ENCODE measurements at places on chromosomes 13 and 19.
A peak's percentile ranks its signal among the peaks of the same experiment; 100 is the strongest.

- no peak for DNase-seq
Measured at GRCh38 chr13:34144142-34144541, 326.2 kb downstream of the RFC3 start.

- DNase-seq, result peak; percentile 91
Measured at GRCh38 chr19:4343370-4344307, at the start of gene MPND. TSS of gene MPND (plus strand) at chr19:4343562. CDS start at chr19:4343594, 32 bp downstream.

GRCh38 chr19:21158523-21159135 lies 16.8 kb downstream of the ZNF431 start:
- DNase-seq, result no peak

GRCh38 chr19:4013886-4014540 lies 6.5 kb downstream of the PIAS4 start:
- DNase-seq, result no peak

- peak; percentile 60 for DNase-seq
Measured at GRCh38 chr19:3270902-3271301, 46.4 kb downstream of the CELF5 start.

- DNase-seq, result no peak
Measured at GRCh38 chr13:99636728-99637353, 135.6 kb downstream of the TM9SF2 start.

DNA sequence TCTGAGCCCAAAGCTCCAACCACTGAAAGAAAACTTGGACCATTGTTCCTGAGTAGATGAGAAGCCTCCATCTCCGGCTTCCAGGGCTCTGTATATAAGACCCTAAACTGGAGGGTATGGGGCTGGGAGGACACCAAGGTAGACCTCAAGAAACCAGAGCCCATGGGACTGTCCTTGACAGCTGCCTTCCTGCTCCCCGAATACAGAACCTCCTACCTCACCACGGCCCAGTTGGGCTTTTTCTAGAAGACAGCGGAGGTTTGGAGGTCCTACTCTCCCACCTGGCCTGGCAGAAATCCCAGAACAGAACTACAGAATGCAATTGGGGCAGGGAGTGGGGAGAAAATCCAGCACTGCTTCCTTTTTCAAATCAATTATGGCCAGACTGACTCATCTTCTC lies 177.3 kb upstream of the ZNF507 start:
- no peak for DNase-seq

GRCh38 chr19:33612928-33613619 lies 8.7 kb upstream of the CHST8 start:
- no peak for DNase-seq

GRCh38 chr19:47641891-47642485 lies 33.1 kb downstream of the BICRA start:
- DNase-seq, result no peak

DNA sequence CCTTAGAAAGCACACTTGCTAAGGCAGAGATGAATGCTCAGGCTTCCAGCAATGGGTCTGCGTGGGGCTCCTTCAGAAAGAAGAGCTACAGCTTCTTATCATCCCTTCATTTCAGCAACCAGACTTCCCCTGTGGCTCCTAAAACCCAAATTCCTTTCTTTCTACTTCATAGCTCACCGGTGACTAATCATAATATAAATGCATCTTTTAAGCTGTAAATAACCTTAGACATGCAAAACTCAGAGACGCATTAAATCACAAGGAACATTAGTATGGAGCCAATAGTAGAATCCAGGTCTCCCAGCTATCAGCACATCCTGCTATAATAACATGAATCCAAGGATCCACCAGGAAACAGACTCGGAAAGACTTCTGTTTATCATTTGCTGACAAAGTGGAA lies 375.6 kb downstream of the COG6 start:
- DNase-seq, result no peak

- no peak for DNase-seq
Measured at GRCh38 chr19:32316034-32316433, 29.4 kb upstream of the ZNF507 start.

GRCh38 chr13:103451656-103452055 lies 385.4 kb upstream of the SLC10A2 start:
- no peak for DNase-seq

GRCh38 chr19:5152767-5153532 lies 184.0 kb downstream of the KDM4B start:
- no peak for DNase-seq

DNA sequence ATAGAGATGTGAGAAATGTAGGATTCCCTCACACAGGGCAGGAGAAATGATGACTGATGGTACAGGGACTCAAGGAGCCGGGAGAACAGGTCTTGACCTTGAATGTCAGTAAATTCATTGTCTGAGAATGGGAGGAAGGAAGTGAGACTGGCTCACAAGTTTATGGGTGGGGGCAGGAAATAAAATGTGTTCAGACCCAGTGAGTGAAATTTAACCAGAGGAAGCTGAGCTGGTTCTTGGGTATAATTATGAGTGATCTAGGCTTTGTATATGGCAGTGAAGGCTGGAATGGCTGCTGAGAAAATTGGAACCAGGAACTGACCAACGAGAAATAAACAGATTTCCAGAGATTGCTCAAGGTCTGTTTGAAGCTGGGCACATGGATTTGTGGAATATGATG lies 6.3 kb upstream of the IGSF23 start:
- no peak for DNase-seq

DNA sequence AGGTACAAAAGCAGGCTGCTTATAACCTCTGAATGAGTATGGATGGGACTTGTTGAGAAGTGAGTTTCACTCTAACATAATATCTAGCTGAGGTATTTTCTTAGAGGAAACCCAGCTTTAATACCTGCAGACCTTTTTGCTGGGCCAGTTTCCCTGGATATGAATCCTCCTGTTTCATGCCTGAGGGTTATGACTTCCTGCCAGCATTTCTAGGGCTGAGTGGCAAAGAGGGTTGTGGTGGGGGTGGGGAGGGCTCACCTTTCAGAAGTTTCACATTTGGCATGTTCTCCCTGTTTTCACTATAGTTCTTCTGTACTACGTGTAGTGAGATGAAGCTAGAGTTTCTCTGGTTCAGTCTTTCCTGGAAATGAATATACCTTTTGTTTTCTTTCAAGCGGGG lies 73.7 kb downstream of the LACC1 start:
- DNase-seq, result no peak

- no peak for DNase-seq
Measured at GRCh38 chr13:114002771-114003321, 29.0 kb upstream of the C13orf46 start.

GRCh38 chr19:18190278-18190677 lies 2.7 kb upstream of the MPV17L2 start:
- no peak for DNase-seq

DNA sequence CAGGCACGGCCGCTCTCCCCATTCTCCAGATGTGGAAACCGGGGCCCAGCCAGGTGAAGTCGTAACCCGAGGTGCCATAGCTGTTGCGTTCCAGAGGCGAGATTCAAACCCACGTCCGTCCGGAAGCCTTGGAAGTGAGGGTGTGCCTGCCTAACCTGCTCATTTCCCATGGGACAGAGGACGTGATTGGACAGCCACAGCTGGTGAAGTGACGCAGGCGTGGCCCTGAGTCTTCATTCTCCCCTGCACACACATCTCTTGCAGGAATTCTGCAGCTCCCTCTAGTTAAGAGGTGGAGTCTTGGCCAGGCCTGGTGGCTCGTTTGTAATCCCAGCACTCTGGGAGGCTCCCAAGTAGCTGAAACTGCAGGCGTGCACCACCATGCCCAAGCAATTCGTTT lies 16.8 kb downstream of the MEIS3 start:
- DNase-seq, result no peak

DNA sequence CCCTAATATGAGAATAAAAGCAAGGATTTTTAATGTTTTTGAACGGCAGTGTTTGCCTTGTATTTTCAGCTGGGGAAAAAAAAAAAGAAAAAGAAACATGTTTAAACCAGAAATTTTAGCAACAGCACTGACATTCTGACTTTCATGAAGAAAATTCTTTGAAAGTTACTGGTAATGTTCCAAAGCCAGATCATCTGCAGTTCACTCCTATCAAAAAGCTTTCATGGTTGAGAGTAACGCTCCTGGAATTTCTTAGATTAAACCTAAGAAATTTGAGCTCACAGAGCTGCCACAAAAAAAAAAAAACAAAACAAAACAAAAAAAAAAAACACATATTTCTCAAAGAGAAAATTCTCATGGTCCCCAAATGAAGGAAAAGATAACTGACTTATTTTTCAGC lies 1106.7 kb downstream of the EFNB2 start:
- no peak for DNase-seq

- DNase-seq, result no peak
Measured at GRCh38 chr13:44068737-44069136, 189.0 kb downstream of the LACC1 start.

DNA sequence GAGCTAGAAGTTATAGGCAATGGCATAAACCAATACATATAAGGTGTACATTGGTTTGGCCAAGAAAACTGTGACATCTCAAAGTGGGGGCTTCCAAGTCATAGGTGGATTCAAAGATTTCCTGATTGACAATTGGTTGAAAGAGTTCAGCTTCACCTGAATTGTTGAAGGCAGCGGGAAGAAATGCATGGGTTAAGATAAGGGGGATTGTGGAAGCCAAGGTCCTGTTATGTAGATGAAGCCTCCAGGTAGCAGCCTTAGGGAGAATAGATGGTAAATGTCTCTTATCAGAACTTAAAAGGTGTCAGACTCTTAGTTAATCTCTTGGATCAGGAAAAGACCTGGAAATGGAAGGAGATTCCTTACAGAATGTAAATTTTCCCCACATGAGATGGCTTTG lies 26.0 kb downstream of the ATP8A2 start:
- DNase-seq, result no peak

GRCh38 chr13:110879482-110879881 lies 35.4 kb downstream of the ANKRD10 start:
- no peak for DNase-seq

GRCh38 chr13:21526707-21527540 lies 67.8 kb upstream of the ZDHHC20 start:
- no peak for DNase-seq

- no peak for DNase-seq
Measured at GRCh38 chr13:100476963-100477362, 111.6 kb downstream of the GGACT start.

DNA sequence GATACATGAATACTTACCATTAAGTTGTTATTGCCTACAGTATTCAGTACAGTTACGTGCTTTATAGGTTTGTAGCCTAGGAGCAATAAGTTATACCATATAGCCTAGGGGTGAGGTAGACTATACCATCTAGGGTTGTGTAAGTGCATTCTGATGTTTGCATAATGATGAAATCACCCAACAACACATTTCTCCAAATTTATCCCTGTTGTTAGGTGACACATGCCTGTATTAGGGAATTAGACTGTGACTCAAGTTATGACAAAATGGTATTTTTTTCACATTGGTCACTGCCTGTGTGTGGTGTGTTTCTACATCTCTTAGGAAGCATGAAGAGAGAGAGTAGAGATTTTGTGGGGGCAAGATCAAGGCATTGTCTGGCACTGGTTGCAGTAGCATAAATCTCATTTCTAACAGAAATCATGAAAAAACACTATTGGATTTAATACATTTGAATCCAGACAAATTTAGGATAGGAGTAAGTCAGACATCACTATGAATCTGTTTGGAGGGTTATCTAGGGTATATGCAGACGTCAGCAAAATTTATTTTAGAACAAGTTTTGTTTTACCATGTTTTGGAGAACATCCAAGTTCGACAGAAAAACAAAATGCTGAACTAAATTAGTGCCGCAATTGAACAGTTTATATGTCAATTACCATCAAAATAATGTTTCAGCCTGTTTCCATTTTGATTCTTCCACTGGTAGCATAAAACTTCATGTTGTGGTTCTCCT lies 332.1 kb downstream of the LMO7 start:
- DNase-seq, result no peak

DNA sequence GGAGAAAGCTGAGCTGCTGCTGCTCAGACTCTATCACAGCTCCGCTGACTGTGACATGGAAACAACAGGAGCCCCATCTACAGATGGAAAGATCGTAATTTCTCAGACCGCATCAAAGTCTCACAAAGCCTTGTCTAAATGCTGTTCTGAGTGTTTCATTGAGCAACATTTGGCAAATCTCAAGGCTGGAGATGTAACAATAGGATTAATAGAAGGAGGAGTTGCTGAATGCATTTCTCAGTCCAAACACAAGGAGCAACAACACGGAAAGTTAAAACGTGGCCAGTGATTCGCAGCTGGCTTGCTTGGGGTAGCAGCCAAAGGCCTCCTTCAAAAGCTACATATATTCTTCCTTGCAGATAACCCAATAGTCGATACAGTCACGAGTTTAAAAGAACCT lies 55.7 kb downstream of the MRPL57 start:
- DNase-seq, result no peak

- DNase-seq, result no peak
Measured at GRCh38 chr13:44516771-44517170, 59.4 kb downstream of the TSC22D1 start.

- no peak for DNase-seq
Measured at GRCh38 chr13:105290596-105290995, 1244.9 kb downstream of the EFNB2 start.

- DNase-seq, result no peak
Measured at GRCh38 chr13:48580896-48581295, 48.0 kb upstream of the RCBTB2 start.

GRCh38 chr19:5200844-5201243 lies 139.8 kb downstream of the PTPRS start:
- no peak for DNase-seq

GRCh38 chr19:41699968-41700323 lies 8.5 kb upstream of the CEACAM5 start:
- no peak for DNase-seq

DNA sequence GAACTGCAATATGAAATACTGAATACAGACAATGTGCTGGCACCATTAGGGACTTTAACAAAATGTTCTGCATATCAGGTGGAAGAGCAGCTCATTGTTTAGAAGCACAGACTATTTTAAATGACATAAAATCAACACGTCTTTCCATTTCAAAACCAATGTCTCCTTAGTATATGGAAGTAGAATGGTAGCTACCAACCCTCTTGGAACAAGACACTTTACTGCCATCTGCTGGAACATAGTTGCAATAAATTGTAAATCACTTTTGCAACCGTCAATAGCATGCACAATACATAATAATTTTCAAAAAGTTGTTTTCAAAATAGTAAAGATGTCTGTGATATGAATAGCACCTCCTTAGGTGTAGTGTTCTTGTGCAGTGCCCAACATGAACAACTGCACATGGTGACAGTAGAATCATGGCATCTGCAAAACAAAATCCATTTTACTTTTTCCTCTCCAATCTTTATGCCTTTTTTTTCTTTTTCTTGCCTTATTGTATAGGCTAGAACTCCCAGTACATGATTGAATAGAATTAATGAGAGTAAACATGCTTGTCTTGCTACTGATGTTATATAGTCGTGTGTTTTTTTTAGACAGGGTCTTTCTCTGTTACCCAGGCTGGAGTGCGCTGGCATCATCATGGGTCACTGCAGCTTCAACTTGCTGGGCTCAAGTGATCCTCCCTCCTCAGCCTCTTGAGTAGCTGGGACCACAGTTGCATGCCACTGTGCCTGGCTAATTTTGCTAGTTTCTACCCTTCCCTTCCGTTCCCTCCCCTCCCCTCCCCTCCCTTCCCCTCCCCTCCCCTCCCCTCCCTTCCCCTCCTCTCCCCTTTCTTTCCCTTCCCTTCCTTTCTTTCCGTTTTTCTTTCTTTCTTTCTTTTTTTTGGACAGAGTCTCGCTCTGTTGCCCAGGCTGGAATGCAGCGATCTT lies 7.8 kb upstream of the LYPD5 start:
- no peak for DNase-seq
